ENCODE measurements at places on chromosomes 1 and 21.

- no peak for DNase-seq
These were observed 37.9 kb upstream of the BMP8B start for GRCh38 chr1:39826583-39826982.

DNA sequence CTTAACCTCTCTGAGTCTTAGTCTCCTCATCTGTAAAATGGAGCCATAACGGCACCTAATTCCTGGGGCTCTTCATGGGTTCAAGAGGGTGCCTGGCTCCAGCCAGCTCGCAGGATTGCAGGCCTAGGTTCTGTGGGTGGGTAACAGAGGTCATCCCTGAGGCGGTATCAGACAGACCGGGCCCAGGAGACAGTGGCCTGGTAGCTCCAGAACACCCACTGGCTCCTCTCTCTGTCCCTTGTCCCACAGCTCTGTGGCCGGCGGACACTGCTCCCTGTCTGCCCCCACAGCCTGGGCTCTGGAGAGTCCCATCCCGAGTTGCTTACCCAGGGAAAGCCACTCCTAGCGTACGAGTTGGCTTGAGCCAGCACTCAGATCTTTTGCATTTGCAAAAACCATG lies 150.3 kb downstream of the PEX14 start:
- no peak for DNase-seq

DNA sequence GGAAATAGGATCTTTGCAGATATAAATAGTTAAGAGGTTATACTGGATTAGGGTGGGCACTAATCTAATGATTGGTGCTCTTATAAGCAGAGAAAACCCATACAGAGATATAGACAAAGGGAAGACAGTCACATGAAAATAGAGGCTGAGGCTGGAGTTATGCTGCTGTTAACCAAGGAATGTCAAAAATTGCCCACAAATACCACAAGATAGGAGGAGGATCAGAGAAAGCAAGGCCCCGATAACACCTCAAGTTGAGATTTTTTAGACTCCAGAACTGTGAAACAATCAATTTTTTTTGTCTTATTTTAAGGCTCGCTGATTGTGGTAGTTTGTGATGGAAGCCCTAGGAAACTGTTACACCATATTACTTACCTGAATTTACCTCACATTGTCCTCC lies 513.2 kb downstream of the COL11A1 start:
- no peak for DNase-seq

GRCh38 chr1:6205849-6206519 lies at the start of gene RNF207:
RNF207 (plus strand) TSS chr1:6206119; CDS start chr1:6206536, 417 bp downstream.
- peak; percentile 23 for DNase-seq

- DNase-seq, result no peak
These were observed 34.5 kb downstream of the PARP1 start for GRCh38 chr1:226373376-226373775.

GRCh38 chr1:240831191-240831631 lies 219.3 kb upstream of the GREM2 start:
- DNase-seq, result peak; percentile 64

DNA sequence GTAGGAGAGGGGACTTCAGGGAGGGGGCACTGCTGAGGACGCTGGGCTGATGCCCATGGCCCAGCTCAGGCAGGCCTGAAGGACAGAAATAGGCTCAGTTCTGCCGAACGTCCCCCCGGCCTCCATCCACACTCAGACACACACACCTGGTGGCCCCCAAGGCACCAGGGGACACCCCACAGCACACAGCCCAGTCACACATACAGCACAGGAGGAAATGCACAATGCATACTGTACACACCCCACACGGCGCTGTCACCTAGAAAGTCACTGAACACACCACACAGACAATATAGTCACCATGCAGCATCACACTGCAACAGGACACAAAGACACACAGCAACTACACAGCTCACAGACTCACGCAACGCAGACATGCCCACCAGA lies 562 bp downstream of the SYTL1 start:
- DNase-seq, result no peak

- no peak for DNase-seq
These were observed 6.2 kb upstream of the NRIP1 start for GRCh38 chr21:15071009-15071408.
